Activated naive CD4-positive, alpha-beta T cell treated with anti-CD3 and anti-CD28 coated beads, Interleukin-2, amount 50 U/mL, for 16 hours (primary cell): ENCODE measurements at places on chromosomes 2 and 18.

- no peak for DNase-seq
Observed at GRCh38 chr2:173150087-173150486, 74.4 kb downstream of the MAP3K20 start.

- no peak for DNase-seq
Observed at GRCh38 chr2:31998731-31999383, 12.0 kb downstream of the MEMO1 start.

DNA sequence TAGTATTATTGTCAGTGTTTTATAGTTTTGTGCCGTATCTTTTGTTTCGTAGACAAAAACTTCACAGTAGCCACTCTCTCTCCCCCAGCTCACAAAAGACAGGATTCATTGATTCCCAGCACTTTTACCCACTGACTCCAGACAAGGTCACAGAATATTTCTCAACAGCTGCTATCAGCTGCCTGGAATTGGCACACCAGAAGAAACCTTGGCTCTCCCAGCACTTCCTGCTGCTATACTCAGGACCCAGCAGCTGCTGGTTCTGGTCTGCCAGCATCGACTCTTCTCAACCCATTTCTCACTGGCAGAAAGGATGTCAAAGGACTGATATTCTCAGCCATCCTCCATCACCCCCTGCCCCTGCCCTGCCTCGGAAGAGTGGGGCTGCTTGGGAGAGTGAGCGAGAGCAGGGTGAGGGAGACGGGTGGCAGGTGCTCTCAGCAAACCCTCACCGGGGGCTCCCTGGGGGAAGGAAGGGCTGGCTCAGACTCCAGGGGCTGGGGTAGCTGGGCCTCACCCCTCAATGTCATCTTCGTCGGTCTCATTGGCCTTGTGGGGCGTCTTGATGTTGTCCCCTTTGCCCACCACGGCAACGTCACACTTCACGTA lies 6.1 kb upstream of the OTOF start:
- no peak for DNase-seq

DNA sequence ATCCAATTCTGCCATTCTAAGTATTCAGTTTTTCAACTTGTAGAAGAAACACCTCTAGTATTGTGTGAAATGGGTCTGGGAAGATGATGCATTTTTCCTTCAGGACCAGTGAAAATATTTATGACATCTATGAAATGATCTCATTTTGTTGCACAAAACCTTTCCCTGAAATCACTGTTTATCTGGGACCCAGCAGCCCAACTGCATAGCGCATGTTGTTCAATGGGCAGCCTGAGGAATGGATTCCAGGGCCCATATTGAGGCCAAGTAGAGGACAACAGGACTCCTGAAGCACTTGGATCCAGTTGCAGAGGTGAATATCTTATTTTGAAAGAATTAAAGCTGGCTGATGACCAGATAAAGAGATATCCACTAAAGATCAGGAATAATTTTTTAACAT lies 7.3 kb downstream of the RBMS1 start:
- no peak for DNase-seq

GRCh38 chr2:52238782-52239181 lies 1206.8 kb upstream of the NRXN1 start:
- DNase-seq: no peak

- DNase-seq: no peak
Observed at GRCh38 chr2:11622611-11623010, 47.4 kb downstream of the NTSR2 start.

DNA sequence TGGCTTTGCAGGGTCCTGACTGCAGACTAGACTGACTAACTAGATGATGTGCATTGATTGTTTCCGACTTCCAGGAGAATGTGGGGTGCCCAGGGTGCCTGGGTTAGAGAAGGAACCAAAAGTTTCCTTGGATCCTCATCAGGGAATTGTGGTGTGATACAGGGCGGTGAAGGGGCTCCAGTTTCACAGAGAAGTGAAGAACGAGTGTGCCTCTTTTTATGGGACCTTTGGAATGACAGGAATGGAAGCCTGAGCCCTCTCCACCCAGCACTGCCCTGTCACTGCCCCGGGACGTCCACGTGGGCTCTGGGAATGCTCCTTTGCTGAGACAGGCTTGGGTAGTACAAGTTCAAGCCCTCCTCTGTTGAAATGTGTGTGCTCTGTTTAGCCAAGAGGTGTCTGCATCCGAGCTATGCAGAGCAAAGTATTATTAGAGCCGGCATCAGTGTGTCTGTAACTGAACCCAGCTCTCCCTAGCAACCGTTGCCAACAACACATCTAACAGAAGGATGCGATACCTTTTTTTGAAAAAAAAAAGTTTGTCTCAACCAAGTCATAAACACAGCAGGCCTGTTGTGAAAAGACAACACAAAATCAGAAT lies 183.6 kb downstream of the SMAD7 start:
- no peak for DNase-seq

DNA sequence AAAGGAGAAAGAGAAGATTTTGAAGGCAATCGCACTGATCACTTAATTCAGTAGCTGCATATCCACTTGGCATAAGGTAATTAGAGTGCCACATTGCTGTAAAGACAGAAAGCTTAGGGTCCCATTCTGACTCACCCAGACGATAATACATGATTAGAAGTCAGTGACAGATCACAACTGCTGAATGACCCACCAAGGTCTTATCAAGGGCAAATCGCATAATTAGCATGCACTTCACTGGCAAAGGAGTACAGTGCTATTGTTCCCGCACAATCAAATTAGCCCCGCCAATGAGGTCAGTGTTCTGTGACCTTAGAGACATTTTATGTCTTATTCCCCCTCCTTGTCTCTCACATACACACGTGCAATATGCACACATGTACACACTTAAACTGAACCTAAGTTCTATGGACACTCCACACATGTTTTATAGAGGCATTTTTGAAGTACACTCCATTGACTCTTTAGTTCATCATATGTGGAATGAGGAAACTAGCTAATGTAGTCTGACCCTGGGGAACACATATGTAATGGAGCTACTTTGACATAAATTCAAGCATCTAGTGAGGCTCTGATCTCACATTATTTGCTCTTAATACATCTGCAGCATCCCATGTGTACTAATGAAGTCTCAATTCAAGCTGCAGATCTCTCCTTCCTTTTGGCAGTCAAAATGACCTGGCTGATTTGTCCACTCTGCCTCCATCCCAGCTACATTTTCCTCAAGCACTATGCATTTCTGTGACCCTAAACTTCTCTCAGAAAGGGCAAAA lies 673.8 kb upstream of the FANCL start:
- DNase-seq: no peak

- no peak for DNase-seq
Observed at GRCh38 chr18:2303517-2304238, 267.6 kb downstream of the METTL4 start.

GRCh38 chr18:39299152-39299551 lies 1733.6 kb upstream of the CELF4 start:
- DNase-seq: no peak

DNA sequence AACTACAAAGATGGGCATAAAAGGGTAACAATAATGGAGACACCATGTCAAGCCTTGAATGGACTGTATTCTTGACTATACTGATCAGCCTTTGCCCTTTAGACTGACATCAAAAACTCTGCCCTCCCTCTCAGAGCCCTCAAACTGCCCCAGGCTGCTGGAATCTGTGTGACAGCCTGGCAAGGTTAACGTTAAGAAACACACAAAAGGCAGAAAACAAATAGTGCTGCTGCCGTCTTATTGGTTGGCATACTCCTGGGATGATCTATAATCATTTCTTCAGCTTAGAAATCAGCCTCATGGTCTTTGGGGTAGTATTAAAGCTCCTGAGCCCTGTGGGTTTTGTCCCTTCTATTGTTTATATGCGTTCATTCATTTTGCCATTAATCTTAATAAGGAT lies 338.0 kb downstream of the DCC start:
- DNase-seq: no peak

- DNase-seq: no peak
Observed at GRCh38 chr2:17626986-17627385, 86.5 kb downstream of the VSNL1 start.

- no peak for DNase-seq
Observed at GRCh38 chr18:66300141-66300540, 303.7 kb downstream of the CDH19 start.
